Activated CD4-positive, CD25-positive, alpha-beta regulatory T cell (primary cell): ENCODE measurements at places on chromosomes 11 and 22.

DNA sequence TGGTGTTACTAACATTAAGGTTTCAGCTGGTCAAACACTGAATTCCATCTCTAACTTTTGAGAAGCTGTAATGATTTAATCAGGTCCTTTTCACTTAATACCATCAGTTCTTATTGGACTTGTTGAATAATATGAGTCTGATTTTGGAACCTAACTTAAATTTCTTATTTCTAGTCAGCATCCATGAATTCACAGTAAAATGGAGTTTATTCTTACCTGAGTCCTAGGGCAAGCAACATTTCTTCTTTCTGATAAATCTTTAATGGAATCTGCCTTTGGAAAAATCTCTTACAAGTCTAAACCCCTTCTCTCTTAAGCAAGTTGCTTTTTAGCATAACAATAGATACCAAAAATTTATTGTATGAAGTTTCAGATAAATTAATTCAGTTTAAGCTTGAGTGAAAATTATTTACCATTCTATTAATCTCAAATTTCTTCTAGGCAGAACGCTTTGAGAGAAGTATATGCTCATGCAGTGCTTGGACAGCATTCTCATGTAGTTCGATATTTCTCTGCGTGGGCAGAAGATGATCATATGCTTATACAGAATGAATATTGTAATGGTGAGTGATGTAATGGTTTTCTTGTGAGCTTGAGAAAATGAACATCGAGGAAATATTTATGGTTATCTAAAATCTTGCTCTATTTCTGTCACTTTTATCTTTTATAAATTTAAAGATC lies 3.4 kb downstream of the WEE1 start:
- DNase-seq, result no peak

DNA sequence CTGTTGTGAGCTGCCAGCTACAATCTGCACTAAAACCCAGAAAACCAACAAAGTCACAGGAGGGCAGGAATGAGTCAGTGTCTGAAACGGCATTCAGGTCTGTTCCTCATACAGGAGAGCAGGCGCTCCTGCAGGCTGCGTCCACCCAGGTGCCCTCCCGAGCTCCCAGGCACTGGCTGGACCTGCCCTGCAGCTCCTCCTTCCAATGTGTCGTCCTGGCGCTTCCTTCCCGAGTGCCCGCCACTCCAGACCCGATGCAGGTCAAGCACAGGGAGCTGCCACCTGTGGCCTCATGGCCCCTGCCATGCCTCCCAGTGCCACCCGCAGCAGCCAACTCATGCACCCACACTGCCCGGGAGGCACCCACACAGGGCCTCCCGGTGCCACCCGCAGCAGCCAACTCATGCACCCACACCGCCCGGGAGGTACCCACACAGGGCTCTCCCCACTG lies 12.0 kb downstream of the BRD1 start:
- DNase-seq, result no peak

- DNase-seq, result no peak
These were observed 51.7 kb upstream of the RCN1 start for GRCh38 chr11:32039149-32039548.

GRCh38 chr11:119786431-119787073 lies 57.6 kb upstream of the NECTIN1 start:
- DNase-seq, result no peak

DNA sequence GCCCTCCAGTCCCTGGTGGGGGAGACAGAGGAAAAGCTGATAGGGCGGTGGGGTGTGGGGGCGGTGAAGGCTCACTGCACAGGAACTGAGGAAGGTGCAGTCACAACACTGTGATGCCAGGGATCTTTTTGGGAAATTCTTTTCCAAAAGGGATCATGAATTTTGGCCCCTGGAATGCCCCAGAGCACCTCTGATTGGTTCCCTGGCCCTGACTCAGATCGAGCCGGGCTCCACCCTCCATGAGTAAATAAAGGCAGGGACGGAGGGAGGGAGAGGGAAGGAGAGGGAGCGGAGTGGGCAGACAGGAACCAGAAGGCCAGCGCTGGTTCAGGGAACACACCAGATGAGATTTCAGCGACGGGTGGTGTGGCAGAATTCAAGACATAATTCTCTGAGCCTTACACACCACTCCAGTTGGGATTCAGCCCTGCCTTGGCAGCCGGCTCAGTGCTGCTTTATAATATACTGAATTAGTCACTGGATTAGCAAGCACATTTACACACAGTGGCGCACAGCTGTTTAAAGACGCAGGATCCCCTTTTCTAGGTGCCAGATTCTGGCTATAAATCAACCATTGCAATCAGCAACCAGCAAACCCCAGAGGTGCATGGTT lies 80.3 kb downstream of the ETS1 start:
- no peak for DNase-seq

DNA sequence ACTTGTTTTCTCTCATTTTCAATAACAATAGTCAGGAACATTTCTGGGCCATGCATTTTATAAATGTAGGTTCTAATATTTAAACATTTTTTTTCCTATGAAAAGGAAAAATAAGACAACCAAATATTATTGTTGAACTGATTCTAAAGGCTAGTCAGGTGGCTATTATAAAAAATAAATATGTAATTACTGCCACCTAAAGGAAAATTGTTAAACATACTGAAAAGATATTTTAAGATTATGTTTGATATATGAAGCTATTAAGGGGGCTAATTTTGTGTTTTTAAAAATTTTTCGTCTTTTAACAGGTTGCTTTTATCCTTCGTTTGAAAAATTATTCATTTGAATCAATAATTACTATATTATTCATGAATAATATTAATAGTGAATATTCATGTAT lies 62.2 kb upstream of the FDX1 start:
- no peak for DNase-seq

DNA sequence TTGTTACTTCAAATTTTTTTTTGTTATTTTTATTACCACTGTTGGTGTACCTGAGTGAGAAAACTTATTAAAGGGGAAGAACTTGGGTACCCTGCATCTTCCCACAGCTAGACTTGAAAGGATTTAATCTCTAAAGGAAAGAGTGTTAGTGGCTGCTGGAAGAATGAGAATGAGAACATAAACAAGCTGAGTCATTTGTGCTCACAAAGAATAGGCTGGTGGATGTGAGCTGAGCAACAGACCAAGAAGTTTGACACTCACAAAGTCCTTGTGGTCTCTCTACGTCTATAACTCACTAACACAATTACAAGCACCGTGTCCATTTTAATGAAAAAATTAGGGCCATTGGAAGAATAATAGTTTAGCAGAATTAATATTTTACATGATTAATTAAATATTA lies 217.6 kb upstream of the ANO5 start:
- DNase-seq, result no peak

- DNase-seq, result no peak
These were observed 15.6 kb downstream of the TBC1D10A start for GRCh38 chr22:30310881-30311771.

GRCh38 chr11:73566422-73566821 lies 31.5 kb downstream of the FAM168A start:
- DNase-seq, result no peak

DNA sequence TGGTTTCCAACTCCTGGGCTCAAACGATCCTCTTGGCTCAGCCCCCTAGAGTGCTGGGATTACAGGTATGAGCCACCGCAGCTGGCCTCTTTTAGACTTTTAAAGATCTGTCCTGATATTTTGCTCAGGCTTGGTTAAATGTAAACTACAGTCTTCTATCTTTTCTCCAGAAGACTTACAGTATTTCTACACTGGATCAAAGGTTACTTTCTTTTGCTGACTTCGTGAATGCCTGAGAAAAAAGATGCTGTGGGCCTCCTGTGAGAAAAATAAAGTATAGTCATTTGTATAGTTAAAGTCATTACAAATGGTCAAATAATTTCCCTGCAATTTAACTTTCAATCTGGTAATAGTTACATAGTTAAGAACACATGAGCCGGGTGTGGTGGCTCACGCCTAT lies 19.6 kb downstream of the DEPDC5 start:
- DNase-seq, result no peak

- no peak for DNase-seq
These were observed 769 bp upstream of the CDC42EP1 start for GRCh38 chr22:37559521-37559900.

- DNase-seq, result no peak
These were observed 478 bp upstream of the CD248 start for GRCh38 chr11:66317322-66317722.

DNA sequence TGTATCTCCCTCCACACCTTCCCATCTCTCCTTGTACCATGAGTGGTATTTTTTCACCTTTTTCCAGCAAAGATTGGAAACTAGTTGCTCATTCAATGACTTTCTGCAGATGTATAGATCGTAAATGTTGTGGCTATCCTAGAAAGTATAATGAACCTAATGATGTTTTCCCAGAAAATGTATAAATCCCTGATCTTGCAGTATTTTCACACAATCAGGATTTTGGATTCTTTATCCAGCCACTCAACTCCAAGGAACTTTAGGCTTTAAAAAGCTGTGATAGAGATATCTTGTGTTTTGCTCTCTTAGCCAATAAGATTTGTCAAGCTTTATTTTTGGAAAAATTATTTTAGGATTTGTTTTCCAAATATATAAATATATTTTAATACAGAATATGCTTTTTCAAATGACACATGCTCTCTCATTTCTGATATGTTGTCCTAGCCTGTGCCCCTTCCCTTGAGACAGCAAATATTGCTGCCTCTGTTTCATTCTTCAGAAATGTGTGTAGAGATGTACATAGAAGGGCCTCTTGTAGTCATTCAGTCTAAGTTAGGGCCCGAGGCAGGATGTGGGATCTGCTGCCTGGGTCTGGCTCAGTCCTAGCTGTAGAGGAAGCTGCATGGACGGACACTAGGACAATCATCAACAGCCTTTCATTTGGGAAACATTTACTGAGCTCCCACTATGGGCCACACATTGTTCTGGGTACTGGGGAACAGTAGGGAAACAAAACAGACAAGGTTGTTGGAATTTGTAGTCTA lies 62.4 kb downstream of the NAV2 start:
- no peak for DNase-seq

DNA sequence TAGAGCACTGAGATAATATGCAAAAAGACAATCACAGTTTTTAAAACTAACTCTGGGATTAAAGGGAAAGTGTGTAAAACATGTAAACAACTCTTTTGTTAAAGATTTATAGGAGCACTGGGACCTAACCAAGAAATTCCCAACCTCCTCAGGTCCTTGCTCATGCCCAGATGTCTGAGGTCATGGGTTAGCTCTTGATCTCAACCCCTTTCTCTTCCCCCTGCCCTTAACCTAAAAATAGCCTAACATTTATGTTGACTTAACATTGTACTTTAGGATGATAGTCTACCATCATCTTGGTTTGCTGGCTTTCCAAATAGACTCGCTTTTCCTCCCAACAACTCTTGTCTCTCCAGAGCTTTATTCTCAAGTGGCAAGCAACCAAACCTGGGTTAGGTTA lies 258.2 kb upstream of the FAT3 start:
- no peak for DNase-seq

DNA sequence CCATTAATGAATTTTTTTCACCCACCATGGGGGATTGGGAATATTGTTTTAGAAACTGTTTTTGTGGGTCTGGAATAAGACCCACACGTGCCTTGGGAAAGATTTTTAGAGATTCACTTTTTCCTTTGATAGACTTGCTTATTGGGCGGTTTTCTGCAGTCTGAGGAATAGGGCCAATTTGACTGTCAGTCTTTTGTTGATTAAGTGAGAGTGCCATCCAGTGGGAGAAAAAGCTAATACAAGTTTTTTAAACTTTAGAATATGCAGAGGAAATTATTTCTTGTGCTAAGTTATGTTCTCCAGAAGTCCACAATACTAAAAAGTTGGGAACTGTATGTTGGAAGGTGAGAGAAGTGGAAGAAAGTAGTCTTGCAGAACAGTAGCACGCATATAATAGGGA lies 56.1 kb downstream of the PRMT3 start:
- no peak for DNase-seq

DNA sequence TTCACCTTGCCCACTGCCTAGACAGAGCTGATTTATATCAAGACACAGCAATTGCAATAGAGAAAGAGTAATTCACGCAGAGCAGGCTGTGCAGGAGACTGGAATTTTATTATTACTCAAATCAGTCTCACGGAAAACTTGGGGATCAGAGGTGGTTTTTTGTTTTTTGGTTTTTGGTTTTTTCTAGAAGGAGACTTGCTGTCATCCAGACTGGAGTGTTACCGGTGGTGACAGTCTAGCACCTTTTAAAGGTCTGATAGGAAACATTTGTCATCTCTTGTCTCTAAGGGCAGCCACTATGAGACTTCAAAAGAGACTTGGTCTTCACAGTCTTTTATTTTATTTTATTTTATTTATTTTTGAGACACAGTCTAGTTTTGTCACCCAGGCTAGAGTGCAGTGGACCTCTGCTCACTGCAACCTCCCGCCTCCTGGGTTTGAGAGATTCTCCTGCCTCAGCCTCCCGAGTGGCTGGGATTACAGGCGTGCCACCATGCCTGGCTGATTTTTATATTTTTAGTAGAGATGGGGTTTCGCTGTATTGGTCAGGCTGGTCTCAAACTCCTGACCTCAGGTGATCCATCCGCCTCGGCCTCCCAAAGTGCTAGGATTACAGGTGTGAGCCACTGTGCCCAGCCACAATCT lies 19.1 kb downstream of the APOBEC3H start:
- DNase-seq, result no peak

- no peak for DNase-seq
These were observed 644 bp downstream of the SPTY2D1 start for GRCh38 chr11:18633256-18634139.

GRCh38 chr11:80861193-80861592 lies 1420.4 kb upstream of the TENM4 start:
- DNase-seq, result no peak

GRCh38 chr11:17197431-17197898 lies 10.3 kb downstream of the PIK3C2A start:
- DNase-seq, result no peak

DNA sequence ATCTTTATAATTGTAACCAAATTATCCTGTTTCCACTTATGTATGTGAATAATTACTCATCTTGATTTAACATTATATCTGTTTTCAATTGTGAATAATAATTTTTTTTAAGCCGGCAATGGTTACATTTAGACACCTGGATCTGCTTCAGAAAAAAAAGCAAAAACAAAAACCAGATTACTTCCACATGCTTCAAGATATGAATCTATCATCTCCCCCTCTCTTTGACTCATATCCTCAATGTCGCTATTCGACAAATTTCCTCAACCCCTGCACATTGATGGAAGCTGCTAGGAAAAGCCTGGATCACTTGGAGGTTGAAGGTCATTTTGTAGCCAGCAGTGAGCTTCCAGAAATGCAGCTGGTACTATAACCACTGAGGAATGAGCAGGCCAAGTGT lies 42.7 kb downstream of the SLC1A2 start:
- no peak for DNase-seq

- no peak for DNase-seq
These were observed 159.4 kb downstream of the BUD13 start for GRCh38 chr11:116613206-116613875.
